Prostate gland (tissue), 2 donors: ENCODE measurements at places on chromosomes 3 and 15. TPM values are rescaled to one million over a fixed set of nuclear protein-coding genes. Genes with fewer than 3 reads are reported as not detected.

DNA sequence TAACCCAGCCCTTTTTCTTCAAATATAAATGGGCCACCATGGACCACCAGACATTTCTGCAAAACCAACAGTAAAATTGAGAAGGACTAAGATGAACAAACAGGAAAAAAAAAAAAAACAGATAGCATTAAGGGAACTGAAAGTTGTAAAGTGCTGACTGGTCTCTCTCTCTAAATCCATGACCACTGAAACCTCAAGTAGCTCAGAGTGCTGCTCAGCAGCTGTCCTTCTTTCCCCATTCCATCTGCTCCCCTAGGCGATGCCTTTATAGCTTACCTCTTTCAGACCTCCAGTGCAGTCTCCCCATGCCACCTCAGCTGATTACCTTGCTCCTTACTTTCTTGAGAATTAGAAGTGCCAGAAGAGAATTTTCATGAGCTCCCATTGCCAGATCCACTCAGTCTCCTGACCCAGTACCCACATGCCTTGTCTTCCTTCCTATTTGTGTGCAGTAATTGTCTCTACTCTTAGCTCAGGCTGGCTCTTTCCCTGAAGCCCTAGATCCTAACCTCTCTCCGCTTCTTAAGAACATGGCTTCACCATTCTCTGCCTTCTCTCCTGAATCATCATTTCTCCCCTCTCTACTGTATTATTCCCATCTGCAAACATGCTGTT, 23.9 kb upstream of the XIRP1 start:
- H3K27me3 ChIP-seq: no peaks in the 10 kb centered on the region
- H3K4me3 ChIP-seq: no peak overlapping the region

DNA sequence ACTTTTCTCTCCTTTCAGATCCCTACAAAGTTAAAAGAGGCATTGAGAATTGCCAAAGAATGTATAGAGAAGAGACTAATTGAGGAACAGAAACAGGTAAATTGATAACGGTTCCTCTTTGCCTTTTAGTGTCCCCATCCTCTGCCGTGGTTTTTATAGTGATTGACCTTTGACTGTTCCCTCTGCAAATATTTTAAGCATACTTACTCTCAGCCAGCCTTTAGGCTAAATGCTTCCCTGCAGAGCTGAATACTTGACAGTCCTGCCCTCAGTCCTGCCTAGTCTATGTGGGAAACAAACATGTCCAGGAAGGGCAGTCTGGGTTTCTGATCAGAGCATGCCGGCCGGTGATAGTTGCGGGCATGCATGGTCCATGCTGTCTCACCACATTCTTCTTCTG, 24.7 kb downstream of the PDHB start:
- no peak overlapping the region for H3K4me3 ChIP-seq
- no peaks in the 10 kb centered on the region for H3K4me1 ChIP-seq
- DNase-seq: no peak
- no peak overlapping the region for H3K27ac ChIP-seq
- H3K27me3 ChIP-seq: no peaks in the 10 kb centered on the region

- H3K4me3 ChIP-seq: no peak overlapping the region
- DNase-seq: no peak
- no peak overlapping the region for H3K27ac ChIP-seq
- no peaks in the 10 kb centered on the region for H3K36me3 ChIP-seq
Observed at GRCh38 chr3:155502630-155503029, 209.1 kb upstream of the STRIT1 start.

GRCh38 chr3:31405515-31405914, 127.2 kb upstream of the STT3B start:
- H3K36me3 ChIP-seq: no peaks in the 10 kb centered on the region
- H3K27me3 ChIP-seq: no peaks in the 10 kb centered on the region
- H3K4me1 ChIP-seq: no peaks in the 10 kb centered on the region
- H3K27ac ChIP-seq: no peak overlapping the region

DNA sequence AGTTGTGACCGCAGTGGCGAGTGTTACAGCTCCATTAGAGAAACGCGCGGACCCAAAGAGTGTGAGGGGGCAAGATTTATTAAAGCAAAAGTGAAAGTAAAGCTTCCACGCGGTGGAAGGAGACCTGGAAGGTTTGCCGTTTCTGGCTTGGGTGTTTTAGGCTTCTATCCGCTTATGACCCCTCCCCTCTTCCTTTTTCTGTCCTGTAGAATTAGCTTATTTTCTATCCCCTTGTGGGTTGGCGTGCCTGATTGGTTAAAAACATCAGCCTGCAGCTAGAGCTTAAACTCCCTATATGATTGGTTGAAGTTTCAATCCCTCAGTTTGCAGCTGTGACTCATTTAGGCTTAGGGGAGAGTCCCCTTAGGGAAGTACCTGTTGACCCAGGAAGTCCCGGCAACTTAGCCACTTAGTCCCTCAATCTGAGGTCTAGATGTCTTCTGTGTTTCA, 39.6 kb downstream of the C3orf38 start:
- no peaks in the 10 kb centered on the region for H3K27me3 ChIP-seq
- H3K4me1 ChIP-seq: no peaks in the 10 kb centered on the region
- no peaks in the 10 kb centered on the region for H3K36me3 ChIP-seq
- H3K27ac ChIP-seq: no peak overlapping the region

GRCh38 chr3:193702967-193703366, 110.0 kb downstream of the OPA1 start:
- no peaks in the 10 kb centered on the region for H3K4me1 ChIP-seq
- no peak overlapping the region for H3K4me3 ChIP-seq
- H3K27ac ChIP-seq: no peak overlapping the region

- no peaks in the 10 kb centered on the region for H3K36me3 ChIP-seq
- no peak overlapping the region for H3K4me3 ChIP-seq
- no peak for DNase-seq
- H3K27ac ChIP-seq: no peak overlapping the region
- H3K27me3 ChIP-seq: no peaks in the 10 kb centered on the region
- no peaks in the 10 kb centered on the region for H3K4me1 ChIP-seq
Observed at GRCh38 chr3:185646382-185647133, 60.5 kb downstream of the SENP2 start.

DNA sequence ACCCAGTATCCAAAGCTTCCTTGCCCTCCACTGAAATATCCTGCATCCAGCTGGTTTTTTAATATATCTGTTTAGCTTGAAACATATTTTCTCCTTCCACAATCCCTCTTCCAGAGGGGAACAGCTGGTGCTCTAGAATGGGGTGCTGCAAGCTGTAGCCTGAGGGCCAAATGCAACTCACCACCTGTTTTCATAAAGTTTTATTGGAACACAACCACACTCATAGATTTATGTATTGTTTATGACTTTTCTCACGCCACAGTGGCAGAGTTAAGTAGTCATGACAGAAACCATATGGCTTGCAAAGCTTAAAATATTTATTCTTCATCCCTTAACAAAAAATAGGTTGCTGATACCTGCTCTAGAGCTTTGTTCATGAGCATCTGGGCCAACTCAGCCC, 298.7 kb downstream of the CLSTN2 start:
- DNase-seq: no peak
- no peaks in the 10 kb centered on the region for H3K4me1 ChIP-seq
- H3K27ac ChIP-seq: no peak overlapping the region
- no peaks in the 10 kb centered on the region for H3K27me3 ChIP-seq
- H3K36me3 ChIP-seq: no peaks in the 10 kb centered on the region

DNA sequence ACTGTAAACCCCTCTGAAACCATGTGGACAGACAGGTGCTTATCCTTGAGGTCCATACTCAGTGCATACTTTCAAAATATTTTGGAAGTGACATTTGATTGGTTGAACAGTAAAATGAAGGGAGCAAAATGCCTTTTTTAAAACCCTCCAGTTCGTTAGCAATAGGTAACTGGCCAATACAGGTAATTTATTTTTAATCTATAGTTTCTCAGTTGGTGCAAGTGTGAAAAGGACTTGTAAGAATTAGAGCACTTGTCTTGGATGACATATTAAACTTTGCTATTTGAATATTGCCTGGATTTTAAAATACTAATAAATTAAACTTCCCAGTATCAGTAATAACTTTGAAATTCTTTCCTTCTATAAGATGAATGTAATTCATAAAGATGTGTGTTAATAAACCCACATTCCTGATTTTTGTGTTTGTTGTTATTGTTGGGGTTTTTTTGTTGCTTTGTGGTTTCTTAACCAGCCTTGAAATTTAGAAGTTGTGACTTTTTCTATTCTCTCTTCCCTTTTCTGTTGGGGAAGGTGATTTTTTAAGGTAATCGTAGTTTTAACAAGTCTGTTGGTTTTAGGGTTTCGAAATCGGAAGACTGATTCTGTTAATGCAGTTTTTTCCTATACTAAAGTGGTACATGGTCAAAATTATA, 90.0 kb downstream of the STT3B start:
- no peak overlapping the region for H3K27ac ChIP-seq
- no peaks in the 10 kb centered on the region for H3K4me1 ChIP-seq
- H3K27me3 ChIP-seq: no peaks in the 10 kb centered on the region
- DNase-seq: no peak
- no peaks in the 10 kb centered on the region for H3K36me3 ChIP-seq
- H3K4me3 ChIP-seq: no peak overlapping the region

GRCh38 chr3:31219131-31219843, 313.4 kb upstream of the STT3B start:
- no peaks in the 10 kb centered on the region for H3K27me3 ChIP-seq
- no peak for DNase-seq
- no peak overlapping the region for H3K4me3 ChIP-seq
- H3K27ac ChIP-seq: no peak overlapping the region
- H3K4me1 ChIP-seq: no peaks in the 10 kb centered on the region

DNA sequence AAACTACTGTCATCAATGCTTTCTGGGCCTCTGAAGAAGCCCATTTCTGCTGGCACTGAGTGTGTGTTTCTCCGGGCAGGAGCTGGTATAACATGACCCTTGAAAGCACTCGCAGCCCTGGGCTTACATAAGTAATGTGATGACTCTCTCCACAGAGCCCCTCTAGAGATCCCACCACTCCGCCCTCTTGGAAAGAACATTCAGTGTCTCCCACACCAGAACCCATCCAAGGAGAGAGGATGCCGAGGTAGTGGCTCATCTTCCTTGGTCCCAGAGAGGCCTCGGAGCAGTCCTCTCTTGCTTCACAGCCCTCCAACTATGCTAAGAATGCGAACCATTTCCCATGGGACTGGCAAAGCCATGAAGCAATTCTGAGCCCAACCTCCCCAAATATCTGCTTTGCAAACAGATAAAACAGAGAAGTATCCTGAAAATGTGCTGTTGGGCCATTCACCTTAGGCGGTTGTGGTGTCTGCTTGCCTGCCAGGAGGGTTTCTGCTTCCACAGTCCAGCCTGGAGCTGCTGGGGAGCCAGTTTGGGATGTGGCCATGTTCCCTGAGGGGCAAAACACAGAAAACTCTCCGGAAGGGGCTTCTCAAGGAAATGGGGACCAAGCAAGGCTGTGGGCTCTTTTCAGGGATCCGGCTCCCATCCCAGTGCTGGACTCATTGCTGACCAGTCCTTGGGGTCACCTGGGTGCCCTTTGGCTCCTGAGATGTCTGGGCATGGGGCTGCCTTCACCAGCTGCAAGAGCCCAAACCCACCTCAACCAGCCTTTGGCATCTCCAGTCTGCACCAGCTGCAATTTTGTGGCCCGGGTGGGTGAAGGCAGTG, 47.3 kb downstream of the AMOTL2 start:
- peaks cover 5% of the 10 kb centered on the region for H3K4me1 ChIP-seq
- no peak overlapping the region for H3K4me3 ChIP-seq
- H3K27me3 ChIP-seq: no peaks in the 10 kb centered on the region
- DNase-seq: no peak

- DNase-seq: no peak
- no peaks in the 10 kb centered on the region for H3K36me3 ChIP-seq
- peak overlapping the region; percentile 91 for H3K27ac ChIP-seq
- no peaks in the 10 kb centered on the region for H3K27me3 ChIP-seq
Observed at GRCh38 chr15:22839046-22839695, 705 bp downstream of the NIPA2 start.

DNA sequence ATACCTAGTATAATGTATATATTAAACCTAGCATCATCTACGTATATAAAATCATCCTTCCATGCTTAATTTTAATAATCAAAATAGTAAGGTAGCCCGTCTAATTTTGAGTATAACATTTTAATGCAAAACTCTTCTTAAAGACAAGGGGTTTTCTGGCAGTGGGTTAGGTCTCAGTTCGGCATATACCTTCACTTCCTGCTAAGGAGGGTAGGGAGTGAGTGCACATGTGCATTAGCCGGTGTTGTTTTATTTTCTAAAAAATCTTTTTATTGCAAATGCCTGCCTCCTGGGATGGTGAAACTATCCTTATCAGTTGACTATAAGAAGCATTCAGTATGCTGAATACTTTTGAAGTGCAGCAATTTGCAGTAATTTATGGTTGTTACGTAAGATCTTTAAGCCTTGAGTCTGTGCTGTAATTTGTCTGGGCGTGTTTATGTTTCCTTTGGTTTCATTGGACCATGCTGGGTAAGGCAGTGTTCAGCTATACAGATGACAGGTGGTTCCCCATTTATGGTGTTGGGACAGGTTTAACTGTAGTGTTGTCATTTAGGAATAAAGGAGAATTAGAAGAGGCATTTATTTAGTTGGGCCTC, 11.7 kb downstream of the ARHGEF26 start:
- no peaks in the 10 kb centered on the region for H3K27me3 ChIP-seq
- no peak overlapping the region for H3K4me3 ChIP-seq
- H3K4me1 ChIP-seq: no peaks in the 10 kb centered on the region
- no peak overlapping the region for H3K27ac ChIP-seq

DNA sequence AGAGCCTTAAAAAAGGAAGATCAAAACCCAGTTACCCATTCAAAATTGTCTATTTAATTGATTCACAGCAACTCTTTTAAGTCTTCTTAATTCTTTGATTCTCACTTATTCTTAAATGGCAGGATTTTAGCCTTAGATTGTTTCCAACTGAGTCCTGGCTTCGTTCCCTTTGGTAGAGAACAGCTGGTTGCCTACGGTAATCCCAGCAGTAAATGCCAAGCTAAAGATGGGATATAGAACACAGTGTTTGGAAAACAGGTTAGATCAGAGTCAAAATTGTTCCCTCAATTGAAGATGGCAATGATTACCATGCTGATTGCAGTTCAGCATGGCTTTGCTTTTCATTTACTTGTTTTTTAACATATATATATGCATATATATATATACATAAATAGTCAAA, 300.9 kb downstream of the PYDC2 start:
- no peak overlapping the region for H3K4me3 ChIP-seq
- no peak overlapping the region for H3K27ac ChIP-seq
- H3K36me3 ChIP-seq: no peaks in the 10 kb centered on the region
- no peak for DNase-seq

GRCh38 chr3:58640700-58641372, 25.7 kb downstream of the FAM3D start:
- H3K27ac ChIP-seq: no peak overlapping the region
- peak; percentile 72 for DNase-seq
- no peak overlapping the region for H3K4me3 ChIP-seq

GRCh38 chr3:107117922-107118536, 259.2 kb upstream of the CCDC54 start:
- H3K4me1 ChIP-seq: no peaks in the 10 kb centered on the region
- DNase-seq: no peak
- H3K36me3 ChIP-seq: no peaks in the 10 kb centered on the region
- no peak overlapping the region for H3K27ac ChIP-seq
- no peaks in the 10 kb centered on the region for H3K27me3 ChIP-seq
- H3K4me3 ChIP-seq: no peak overlapping the region

Gene ACP3
- total RNA-seq: 14,359 TPM

Gene GOLGA6L7
- total RNA-seq: 2.7 TPM

Gene ZIC1
- not detected for total RNA-seq

Gene ANKUB1
- not detected for total RNA-seq

Gene TRIM42
- not detected for total RNA-seq

Gene SLC2A2
- total RNA-seq: not detected

Gene TPM1
- 629 TPM for total RNA-seq

Gene GCHFR
- total RNA-seq: 61.3 TPM

Gene SORD
- total RNA-seq: 593 TPM

Gene FAM43A
- total RNA-seq: 93.6 TPM
